ENCODE measurements at places on chromosomes 11 and 22.

GRCh38 chr11:7019500-7020182 is 505 bp downstream of the ZNF214 start:
- no peak for DNase-seq

GRCh38 chr11:84837402-84838069 is 789.6 kb downstream of the DLG2 start:
- no peak for DNase-seq

GRCh38 chr11:22389526-22390282 is 51.5 kb downstream of the SLC17A6 start:
- no peak for DNase-seq

GRCh38 chr11:9748361-9748970 is 84.6 kb downstream of the SWAP70 start:
- DNase-seq = peak; percentile 43

- peak; percentile 42 for DNase-seq
These were observed 728 bp downstream of the TBC1D22A start for GRCh38 chr22:46763051-46763705.

DNA sequence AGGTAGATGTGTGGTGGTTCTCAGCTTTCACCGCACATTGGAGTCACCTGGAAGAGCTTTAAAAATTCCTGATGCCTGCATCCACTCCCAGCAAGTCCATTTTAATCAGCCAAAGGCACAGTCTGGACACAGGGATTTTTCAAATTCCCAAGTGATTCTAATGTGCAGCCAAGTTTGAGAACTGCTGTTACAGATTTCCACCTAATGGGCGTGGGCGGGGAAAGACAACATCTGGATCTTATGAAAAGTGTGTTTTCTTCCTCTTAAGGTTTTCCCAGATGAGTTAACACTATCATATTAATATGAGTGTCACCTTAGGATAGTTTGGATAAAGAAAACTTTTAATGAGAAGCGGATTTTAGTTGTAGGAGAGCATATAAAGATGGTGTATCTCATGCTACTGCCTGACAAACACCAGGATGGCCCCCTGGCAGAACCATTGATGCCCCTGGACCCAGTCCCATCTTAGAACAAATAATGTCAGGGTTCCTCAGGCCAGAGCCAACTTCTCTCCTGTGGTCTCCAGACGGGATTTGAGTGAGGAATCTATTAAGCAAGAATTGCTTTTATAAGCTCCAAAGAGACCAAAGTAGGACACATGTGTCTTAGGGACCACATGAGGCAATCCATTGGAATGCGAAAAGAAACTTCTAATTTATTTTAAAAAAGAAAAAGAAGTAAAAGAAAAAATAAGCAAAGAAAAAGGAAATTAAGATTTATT is 31.9 kb downstream of the POU2AF1 start:
- no peak for DNase-seq

GRCh38 chr11:119081682-119082260 is 2.9 kb upstream of the HMBS start:
- no peak for DNase-seq

GRCh38 chr22:45832959-45833580 is 143.9 kb downstream of the WNT7B start:
- DNase-seq = no peak

Data from effector memory CD8-positive, alpha-beta T cell (primary cell).